NCI-H526 treated with DMSO at 0.1 percent for 48 hours (cell line): ENCODE measurements at places on chromosomes 2 and 18.

GRCh38 chr2:239305771-239306170 lies 95.0 kb downstream of the HDAC4 start:
- DNase-seq, result no peak

- no peak for DNase-seq
Measured at GRCh38 chr2:152565884-152566727, 151.2 kb downstream of the PRPF40A start.

- DNase-seq, result no peak
Measured at GRCh38 chr2:28074137-28074536, 183.6 kb downstream of the BABAM2 start.

DNA sequence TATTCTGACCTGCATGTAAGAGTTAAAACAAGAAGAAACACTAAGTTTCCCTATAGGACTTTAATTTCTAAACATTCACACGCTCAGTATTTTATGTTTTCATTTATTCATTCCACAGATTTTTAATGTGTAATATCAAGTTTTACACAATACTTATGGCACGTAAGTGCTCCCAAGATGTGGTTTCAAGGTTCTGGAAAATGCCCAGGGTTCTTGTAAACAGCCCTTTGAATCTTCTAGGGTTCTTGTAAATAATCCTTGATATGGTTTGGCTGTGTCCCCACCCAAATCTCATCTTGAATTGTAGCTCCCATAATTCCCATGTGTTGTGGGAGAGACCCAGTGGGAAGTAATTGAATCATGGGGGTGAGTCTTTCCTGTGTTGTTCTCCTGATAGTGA lies 383.0 kb downstream of the TXNL1 start:
- DNase-seq, result no peak

- no peak for DNase-seq
Measured at GRCh38 chr2:205701509-205701908, 19.2 kb downstream of the NRP2 start.

DNA sequence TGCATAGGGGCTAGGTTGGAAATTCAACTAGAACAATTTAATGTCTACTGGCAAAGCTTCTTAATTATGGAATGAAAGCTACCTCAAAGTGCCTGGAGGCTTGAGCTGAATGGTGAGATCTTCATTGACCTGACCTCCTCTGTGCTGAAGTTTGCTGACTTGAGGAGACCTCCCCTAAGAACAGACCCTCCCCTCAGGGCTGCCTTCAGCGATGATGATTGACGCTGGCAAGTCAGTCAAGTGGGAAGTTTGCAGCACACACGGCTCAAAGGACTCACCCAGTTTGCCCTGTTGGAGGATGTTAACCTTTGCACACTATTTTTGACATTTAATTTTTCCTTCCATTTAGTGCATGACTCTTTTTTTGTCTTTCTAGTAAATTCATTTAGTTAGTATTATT lies 17.2 kb upstream of the POLE4 start:
- DNase-seq, result no peak

DNA sequence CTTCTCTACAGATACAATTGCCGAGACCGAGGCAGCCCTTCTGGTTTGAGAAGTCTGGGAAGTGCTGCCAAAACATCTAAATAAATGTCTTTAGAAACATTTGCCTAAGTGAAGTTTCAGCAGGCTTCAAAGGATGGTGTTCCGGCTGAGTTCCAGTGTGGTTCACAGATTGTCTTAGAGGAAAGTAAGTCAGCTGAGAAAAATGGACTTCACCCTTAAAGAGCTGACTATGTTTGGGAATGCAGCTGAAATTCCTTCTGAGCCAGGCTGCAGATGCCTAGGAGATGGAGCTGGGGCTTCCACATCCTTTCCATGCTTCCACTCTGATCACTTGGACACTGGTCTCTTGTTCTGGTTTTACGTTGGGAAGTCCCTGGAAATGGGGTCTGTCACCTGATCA lies 83.6 kb downstream of the FHOD3 start:
- no peak for DNase-seq

DNA sequence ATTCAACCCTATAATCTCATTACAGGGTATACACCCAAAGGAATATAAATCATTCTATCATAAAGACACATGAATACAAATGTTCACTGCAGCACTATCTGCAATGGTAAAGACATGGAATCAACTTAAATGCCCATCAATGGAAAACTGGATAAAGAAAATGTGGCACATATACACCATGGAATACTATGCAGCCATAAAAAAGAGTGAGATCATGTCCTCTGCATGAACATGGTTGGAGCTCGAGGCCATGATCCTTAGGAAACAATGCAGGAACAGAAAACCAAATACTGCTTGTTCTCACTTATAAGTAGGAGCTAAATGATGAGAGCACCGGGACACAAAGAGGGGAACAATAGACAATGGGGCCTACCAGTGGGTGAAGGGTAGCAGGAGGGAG lies 88.5 kb upstream of the CD226 start:
- DNase-seq, result no peak

- no peak for DNase-seq
Measured at GRCh38 chr2:9952856-9953503, 1.5 kb downstream of the GRHL1 start.

- DNase-seq, result no peak
Measured at GRCh38 chr18:79367480-79367879, 28.2 kb upstream of the NFATC1 start.

DNA sequence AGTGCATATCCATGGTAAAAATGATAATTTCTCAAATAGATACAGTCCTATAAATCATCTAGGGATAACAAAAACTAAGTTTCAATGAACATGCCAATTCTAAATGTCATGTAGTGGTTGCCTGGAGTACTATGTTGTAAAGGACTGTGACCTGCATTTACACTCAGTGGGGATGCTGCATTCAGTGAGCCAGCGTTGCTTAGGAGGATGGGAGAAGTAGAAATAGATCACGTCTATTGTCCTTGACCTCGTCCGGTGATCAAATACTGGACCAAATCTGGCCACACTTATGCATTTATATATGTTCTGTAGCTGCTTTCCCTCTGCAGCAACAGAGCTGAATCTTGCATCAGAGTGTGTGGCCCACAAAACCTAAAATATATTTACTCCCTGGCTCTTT lies 139.0 kb upstream of the ETAA1 start:
- no peak for DNase-seq

GRCh38 chr2:46828491-46829230 lies 86.9 kb downstream of the MCFD2 start:
- no peak for DNase-seq
